ENCODE measurements at places on chromosomes 3 and 15. TPM values are rescaled to one million over a fixed set of nuclear protein-coding genes. Genes with fewer than 3 reads are reported as not detected.

FETUB gene
- 0.45 TPM for total RNA-seq

SLC41A3 gene
- total RNA-seq: 42.3 TPM

GRCh38 chr15:79881668-79882067, 15.1 kb downstream of the MTHFS start:
- DNase-seq: no peak

DNA sequence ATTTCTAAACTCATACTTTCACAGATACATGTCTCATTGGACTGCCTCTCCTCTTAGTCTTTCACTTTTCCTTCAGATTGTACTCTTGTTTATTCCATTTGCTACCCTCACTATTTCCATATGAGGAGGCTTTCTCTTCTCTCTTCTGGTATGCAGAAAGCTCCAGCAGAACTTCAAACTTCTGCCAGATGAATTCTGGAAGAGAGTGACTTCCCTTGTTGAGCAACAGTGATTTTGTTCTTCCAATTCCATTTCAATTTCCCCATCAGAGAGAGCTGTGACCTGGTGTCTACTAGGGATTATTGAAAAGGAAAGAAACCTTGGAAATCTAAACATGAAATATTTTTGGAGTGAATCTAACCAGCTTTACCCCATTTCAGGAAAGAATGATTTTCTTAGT, 523.2 kb upstream of the ZNF717 start:
- no peak for DNase-seq

GRCh38 chr3:193231201-193231600, 9.8 kb upstream of the PLAAT1 start:
- no peak for DNase-seq

DNA sequence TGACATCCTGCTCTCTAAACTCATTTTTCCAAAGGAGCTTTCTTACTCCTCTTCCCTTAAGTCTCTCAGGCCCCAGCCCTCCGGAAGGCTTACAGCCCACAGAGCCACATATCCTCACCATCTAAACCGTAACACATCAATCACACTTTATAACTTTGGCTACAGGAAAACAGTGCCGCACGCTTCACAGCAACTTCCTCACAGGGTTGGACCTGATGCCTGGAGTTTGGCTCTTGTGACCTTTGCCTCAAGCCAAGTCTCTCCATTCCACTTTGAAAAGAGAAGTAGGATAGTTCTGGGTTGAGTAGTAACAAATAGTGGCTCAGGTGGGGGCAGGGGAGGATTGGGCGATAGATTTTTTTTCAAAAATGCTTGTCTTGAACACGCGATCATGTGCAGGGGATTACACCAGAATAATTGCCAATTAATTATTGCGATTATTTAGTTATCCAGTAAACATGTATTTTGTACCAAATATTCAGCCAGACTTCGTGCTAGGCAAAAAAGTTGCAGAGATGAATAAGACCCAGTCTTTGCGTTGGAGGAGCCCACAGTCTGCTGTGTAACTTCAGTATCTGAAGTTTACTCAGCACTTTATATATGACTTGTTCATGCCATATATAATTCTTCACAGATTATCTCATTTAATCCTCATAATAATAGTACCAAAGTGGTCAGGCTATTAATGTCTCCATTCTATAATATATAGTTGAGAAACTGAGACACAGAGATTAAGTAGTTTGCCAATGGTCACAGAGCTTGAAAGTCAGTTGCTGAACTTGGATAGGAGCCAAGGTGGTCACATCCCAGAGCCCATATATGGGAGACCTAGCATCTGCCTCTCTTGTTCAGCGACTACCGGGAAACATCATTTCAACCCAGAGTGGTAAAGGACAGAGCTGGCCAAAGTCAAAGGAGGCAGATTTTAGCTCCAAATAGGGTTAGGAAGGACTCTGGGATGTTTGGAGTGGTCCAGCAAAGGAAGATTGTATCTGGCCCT, 2.4 kb upstream of the ETV5 start:
- DNase-seq: no peak

DNA sequence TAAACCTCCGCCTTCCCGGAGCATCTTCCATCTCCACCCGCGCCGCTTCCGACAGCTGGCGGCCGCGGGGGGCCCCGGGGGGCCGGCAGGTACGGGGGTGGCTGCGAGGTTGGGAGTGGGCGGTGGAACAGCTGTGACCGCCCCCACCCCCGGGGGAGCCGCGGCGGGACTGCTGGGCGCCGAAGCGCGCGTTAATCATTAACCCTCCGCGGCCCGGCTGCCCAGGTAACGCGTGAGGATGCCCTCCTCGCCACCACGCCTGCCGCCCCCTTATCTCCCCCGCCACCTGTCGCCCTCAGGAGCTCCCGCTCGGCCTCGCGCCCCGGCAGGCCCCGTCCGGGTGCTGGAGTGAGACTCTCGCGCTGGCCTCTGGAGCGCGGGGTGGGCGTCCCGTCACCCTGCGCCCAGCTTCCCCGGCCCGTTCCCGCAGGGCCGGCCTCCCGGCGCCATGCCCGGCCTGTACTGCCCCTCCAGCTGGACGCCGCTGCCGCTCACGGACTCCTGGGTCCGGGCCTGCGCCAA, 757 bp downstream of the VWA5B2 start:
- no peak for DNase-seq

DNA sequence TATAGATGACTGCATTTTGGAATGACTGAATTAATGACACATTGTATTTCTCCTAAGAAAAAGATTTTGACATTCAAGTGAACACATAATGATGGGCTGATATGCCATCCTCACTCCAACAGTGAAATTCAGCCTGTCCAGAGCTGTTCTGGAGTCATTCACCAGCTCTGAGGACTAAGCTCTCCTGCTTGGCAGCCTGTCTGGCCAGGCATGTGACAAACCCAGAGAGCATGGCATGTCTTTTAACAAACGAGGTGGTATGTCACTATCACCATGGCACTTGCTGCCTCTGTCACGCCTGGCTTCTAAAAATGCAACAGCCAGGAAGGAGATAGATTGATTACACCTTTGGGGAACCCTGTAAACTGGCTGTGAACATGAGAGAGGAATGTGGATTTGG, 1.4 kb downstream of the ACTC1 start:
- DNase-seq: no peak

DNA sequence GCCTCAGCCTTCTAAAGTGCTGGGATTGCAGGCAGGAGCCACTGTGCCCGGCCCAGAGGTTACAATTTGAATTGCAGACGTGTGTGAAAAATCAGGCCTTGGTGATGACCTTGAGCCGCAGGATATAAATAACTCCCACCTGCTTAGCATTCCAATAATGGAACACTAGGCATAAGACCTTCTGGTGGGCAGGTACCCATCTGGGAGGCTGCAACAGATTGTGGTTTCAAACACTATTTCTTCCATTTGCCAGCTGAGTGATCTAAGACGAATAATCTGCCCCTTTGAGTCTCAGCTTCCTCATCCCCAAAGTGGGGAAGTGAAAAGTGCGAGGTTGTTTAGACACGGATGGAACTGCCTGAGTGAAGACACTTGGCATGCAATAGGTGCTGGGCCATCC, 47.7 kb upstream of the HERC1 start:
- DNase-seq: no peak

GRCh38 chr3:87949189-87949878, 109.5 kb downstream of the CGGBP1 start:
- no peak for DNase-seq

- no peak for DNase-seq
Measured at GRCh38 chr3:191263850-191264249, 64.8 kb downstream of the OSTN start.

DNA sequence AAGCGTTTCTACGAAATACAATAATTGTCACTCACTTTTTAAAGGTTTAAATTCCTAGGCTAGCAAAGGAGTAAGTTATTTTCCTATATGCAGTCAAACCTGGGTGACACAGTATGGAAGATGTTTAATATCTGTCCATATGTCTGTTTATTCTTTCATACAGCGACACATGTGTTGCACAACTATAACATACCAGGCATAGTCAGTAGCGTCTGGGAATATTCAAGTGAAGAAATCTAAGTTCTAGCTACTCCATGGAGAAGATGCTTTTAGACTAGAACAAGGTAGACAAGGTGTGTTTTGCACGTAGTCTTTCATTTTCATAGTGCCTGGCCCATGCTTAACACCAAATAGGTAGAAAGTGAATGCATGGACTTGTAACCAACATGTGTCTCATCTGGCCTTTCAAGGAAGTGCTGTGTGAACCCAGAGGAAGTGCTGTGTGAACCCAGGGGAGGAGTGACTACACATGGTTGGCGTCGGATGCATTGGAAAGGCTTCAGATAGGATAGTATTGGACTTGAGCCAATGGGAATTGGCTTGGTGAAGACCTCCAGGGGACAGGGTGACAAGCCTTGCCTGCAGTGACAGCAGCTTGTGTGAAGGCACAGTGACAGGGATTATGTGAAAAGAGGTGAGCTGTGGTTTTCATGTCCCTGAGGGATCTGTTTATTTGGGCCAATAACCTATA, 267.0 kb downstream of the PTPRG start:
- no peak for DNase-seq

GRCh38 chr3:99774467-99774866, 43.2 kb upstream of the CMSS1 start:
- peak; percentile 67 for DNase-seq

DNA sequence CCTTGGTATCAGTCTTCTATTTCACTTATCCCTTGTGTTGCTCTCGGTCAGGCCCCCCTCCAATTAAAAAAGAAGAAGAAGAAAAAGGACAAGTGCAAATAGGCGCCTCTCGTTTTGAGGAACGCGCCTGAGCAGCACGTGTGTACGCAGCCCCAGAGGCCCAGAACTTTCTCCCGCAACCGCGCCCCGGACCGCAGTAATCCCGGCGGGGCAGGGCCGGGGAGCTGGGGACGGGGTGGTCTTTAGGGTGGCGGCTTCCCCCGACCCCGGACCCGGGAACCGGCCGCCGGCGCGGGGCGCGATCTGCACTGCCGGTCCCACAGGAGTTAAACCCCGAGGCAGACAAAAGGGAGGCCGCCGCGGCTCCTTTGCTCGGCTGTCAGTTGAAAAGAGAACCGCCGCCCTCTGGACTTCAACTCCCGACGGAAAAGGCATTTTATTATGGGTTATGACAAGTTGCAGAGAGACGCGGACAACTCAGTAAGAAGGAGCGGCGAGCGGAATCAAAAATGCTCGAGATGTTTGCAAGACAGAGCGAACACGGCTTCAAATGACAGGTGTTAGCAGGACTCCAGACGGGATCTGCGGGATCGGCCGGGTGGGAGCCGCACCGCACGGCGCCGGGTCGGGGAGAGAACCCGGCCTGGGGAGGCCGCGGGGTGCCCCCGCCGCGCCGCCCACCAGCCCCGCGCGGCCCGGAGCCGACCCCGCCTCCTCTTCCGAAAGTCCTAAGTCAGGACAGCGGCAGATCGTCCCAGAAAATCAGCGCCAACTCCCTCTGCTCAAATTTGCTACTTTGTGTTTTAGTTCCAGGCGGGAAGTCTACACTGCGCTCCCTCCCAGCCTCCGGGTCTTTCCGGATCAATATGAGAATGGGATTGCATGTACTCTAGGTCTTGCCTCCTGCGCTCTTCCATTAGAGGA, 79.0 kb downstream of the NR2F2 start:
- DNase-seq: no peak

DNA sequence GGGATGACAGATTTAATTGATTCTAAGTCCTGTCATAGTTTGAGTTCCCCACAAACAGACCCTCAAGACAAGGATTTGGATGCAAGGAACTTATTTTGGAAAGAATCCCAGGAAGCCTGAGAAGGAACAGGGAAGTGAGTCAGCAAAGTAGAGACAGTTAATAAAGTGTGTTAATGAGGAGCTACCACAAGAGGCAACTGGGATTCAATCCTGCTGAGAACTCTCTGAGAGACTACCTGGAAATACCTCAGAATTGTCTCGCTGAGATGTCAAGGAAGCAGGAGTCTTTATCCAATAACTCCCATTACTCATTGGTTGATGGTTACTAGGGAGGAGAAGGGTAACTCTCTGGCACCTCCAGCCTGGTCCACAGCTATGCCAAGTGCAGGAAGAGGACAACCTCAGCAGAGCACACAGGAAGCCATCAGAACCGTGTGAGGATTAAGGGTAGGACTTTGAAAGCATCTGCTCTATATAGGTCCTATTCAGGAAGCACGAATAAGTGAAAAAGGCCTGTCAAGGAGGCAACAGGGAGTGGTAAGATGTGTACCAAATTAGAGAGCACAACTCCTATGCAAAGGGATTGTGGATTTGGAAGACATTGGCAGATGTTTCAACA, 311.1 kb upstream of the KCNH8 start:
- DNase-seq: peak; percentile 40

DNA sequence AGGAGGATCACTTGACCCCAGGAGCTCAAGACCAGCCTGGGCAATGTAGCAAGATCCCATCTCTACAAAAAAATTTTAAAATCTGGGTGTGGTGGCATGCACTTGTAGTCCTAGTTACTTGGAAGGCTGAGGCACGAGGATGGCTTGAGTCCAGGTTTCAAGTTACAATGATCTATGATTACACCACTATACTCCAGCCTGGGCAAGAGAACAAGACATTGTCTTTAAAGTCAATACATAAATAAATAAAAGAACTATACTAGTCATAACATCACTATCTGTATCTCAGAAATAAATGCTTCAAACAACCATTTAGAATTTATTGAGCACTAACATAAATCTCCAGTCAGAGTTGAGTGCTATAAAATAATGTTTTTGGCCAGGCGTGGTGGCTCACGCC, 8.5 kb upstream of the PHLDB2 start:
- no peak for DNase-seq

DNA sequence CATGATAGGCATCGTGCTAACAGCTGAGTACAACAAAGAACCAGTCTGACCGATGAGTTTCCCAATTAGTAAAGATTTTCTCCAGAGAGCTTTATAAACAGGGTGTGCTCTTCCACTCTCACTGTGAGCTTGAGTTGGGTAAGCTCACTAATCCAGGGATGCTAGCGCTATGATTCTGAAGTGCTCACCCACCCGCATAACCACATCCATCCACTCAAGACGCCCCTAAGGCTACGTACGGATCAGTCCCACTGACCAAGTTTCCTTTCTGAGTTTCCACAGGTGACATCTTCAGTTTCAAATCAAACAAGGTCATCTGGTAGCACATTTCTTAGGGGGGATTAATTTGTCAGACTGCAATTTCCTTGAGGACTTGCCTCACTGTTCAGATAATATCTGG, 141.1 kb upstream of the ABI3BP start:
- no peak for DNase-seq

- DNase-seq: peak; percentile 49
Measured at GRCh38 chr3:133488785-133489367, 84.6 kb upstream of the CDV3 start.

All from A172 (cell line).